ENCODE measurements at places on chromosomes 2 and 18.

GRCh38 chr2:8851811-8852560, 14.6 kb upstream of the KIDINS220 start:
- DNase-seq: no peak

- no peak for DNase-seq
Observed at GRCh38 chr2:69196327-69197117, 183.5 kb downstream of the ANTXR1 start.

- DNase-seq: no peak
Observed at GRCh38 chr2:198930170-198930569, 527.6 kb downstream of the SATB2 start.

- no peak for DNase-seq
Observed at GRCh38 chr2:143702931-143703330, 573.7 kb downstream of the ARHGAP15 start.

DNA sequence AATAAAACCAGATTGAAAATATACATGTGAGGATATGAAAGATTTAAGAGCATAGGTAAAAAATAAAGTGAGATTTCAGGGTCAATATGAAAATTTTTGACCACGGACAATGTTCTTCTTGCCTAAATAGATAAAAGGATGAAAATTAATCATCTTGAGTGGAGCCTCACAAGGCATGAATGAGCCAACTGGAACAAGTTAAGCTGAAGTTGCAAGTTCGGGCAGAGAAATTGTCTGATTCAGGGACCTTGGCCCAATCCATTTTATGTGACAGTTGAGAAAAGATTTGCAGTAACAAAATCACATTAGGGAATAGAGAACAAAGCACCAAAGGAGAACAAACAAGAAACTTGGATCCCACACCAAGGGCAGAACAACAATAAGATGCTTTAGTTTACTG, 305.3 kb downstream of the TMX3 start:
- DNase-seq: no peak

- no peak for DNase-seq
Observed at GRCh38 chr2:234179031-234179363, 128.5 kb downstream of the SPP2 start.

GRCh38 chr18:7436166-7436565, 130.9 kb upstream of the PTPRM start:
- no peak for DNase-seq

- DNase-seq: no peak
Observed at GRCh38 chr2:59693231-59693959, 860.1 kb downstream of the BCL11A start.

- no peak for DNase-seq
Observed at GRCh38 chr2:9030841-9031240, 27.4 kb upstream of the MBOAT2 start.

DNA sequence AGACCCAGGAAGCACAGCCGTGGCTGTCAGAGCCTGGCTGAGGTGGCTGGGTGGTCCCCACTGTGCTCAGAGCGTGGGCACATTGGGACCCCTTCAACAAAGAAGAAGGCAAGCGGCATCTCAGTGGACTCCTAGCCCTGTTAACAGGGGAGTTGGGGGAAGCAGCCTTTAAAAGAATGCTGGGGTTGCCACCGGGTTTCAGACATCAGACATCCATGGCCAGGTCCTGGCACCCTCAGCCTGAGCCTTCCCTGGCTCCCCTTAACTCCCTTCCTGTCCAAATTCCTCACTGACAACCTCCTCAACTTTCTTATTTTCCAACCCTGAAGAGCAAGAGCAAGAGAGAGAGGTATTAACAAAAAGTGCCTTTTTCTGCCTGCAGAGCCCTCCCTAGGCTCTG, 24.8 kb upstream of the GNAL start:
- DNase-seq: no peak

DNA sequence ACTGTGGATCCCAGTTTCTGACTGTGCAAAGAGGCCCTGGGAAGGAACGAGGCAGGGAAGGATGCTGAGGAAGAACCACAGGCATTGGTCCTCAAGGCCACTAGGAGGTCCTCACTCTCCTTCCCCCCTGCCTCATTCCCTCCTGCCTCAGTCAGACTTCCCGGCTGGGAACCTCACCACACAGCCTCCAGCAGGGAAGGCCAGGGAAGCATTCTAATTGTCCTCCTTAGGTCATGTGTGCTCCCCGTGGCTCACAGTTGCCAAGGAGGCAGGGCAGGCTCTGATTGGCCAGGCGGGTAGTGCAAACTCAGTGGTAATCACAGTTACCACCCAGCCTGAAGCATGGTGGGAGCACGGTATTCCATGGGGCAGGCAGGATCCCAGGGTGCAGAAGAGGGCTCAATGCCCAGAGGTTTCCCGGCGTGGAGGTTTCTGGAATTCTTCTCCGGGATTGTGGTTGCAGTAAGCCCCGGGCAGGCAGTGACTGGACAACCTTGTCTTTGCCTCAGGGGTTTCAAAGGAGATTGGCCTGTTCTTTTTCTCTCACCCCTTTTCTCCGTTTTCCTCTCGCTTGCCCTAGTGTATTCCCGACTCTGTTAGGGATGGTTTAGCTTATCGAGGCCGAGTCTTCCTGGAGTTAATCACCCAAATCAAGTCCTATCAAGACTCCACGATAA, 27.1 kb downstream of the FER1L5 start:
- no peak for DNase-seq

DNA sequence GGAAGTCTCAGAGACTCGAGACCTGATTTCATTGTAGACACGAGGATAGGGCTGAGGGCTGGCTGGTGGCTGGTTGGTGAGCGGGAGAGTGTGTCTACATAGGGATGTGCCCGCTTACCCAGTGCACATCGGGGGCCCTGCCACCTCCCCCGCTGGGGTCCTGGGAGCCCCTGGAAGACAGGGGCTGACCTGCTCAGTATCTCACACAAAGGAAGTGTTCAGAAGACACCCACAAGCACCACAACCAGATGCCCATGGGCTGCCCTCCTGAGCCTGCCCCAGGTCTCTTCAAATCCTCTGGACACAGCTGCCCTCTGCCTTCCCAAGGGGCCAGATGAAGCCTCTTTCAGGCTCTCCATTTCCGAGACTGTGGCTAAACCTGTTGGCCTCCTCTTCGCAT, 43.1 kb downstream of the MYCN start:
- no peak for DNase-seq
